ENCODE measurements at places on chromosomes 1 and 21.

DNA sequence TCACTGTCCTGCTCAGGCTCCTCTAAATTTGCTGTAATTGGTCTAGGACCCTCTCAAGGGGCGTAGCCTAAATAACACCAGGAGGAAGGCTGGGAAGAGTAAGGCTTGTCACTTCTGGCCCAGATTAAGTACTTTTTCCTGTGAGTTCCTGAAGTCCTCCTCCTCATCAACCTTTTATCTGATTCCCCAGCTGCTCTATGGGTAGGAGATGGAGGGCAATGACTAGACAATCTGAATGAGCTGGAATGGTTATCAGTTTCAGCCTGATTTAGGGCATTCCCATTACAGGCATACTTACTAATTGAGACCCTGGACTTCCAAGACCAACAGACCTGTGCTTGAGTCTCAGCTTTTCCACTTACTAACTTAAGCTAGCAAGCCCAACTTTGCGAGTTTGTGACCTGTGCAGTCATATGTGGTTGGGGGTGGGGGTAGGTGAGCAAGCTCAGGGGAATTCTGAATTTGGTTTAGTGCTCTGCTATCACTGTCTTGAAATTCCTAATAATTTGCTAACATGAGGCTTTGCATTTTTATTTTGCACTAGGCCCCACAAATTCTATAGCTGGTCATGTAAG is 18.0 kb upstream of the FGGY start:
- DNase-seq = no peak

- DNase-seq = no peak
Observed at GRCh38 chr1:56436912-56437417, 142.4 kb downstream of the PLPP3 start.

GRCh38 chr1:244435562-244436205 is 16.0 kb downstream of the ADSS2 start:
- no peak for DNase-seq

- DNase-seq = no peak
Observed at GRCh38 chr1:100543640-100544039, 5.7 kb downstream of the GPR88 start.

DNA sequence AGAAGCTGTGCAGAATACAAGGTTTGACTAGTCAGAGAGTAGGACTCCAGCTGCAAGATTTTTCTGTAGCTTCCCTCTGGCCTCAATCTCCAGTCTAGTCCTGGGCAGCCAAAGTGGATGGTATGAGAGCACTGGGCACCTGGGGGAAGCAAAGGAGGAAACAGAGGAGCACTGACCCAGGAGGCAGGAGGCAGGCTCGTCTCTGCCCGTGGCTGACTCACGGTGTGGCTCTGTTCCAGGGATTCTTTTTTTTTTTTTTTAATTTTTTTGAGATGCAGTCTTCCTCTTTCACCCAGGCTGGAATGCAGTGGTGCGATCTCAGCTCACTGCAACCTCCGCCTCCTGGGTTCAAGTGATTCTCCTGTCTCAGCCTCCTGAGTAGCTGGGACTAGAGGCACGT is 4.1 kb upstream of the NPPB start:
- no peak for DNase-seq

DNA sequence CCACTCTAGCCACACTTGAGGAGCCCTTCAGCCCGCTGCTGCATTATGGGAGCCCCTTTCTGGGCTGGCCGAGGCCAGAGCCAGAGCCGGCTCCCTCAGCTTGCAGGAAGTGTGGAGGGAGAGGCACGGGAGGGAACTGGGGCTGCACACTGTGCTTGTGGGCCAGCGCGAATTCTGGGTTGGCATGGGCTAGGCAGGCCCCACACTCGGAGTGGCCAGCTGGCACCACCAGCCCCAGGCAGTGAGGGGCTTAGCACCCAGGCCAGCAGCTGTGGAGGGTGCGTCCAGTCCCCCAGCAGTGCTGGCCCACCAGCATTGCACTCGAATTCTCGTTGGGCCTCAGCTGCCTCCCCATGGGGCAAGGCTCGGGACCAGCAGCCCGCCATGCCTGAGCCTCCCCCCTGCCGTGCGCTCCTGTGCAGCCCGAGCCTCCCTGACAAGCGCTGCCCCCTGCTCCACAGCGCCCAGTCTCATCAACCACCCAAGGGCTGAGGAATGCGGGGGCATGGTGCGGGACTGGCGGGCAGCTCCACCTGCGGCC is 785.9 kb upstream of the TPTE start:
- no peak for DNase-seq

DNA sequence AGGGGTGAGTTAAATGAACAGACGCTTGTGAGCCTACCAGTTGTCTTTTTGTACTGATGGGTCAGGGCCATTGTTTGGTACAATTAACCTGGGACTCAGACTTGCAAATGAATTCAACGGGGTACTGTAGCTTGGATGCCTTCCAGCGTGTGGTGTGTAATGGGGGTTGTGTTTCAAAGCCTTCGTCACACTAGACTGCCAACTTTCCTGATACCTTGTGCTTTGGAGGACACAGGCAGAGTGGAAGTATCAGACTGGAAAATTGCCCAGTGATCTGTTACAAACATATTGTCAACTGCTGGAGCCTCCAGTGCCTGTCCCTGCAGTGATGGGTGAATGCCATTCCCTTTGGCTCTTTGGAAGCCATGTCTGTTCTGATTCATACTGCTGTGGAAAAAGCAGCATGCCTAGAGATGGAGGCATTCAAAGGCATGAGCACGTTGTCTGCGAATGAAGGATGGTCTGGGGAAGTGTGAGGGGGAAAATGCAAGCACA is 384.5 kb downstream of the LMX1A start:
- no peak for DNase-seq

- DNase-seq = no peak
Observed at GRCh38 chr21:44752671-44753235, 41.4 kb upstream of the TSPEAR start.

- DNase-seq = no peak
Observed at GRCh38 chr1:74717626-74718025, 15.2 kb downstream of the CRYZ start.

- no peak for DNase-seq
Observed at GRCh38 chr1:10685808-10686403, 110.5 kb downstream of the CASZ1 start.

- DNase-seq = no peak
Observed at GRCh38 chr1:35577071-35577998, 4.2 kb downstream of the TFAP2E start.

DNA sequence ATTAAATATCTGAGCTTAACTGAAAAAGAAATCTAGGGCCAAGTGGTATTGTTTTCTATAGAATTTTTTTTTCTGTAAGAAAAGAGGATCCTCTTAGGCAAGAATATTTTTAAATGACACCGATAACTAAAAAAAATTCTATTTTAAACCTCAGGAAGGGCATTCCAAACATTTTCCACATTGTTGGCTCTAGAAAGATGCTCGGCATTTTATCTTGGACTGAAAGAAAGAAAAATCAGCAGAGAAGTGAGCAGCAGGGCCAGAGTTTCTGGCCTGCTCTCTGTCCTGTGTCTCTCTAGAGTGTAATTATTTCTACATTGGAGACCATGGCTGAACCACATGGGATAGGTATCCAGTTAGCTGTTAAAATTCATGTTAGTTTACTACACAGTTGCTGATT is 192.5 kb upstream of the GREM2 start:
- DNase-seq = no peak

- DNase-seq = no peak
Observed at GRCh38 chr21:42925114-42925926, at the start of gene ERVH48-1. Gene ERVH48-1, minus strand, starts transcription at chr21:42925630. Its CDS starts 6,624 bp downstream, at chr21:42919006.

DNA sequence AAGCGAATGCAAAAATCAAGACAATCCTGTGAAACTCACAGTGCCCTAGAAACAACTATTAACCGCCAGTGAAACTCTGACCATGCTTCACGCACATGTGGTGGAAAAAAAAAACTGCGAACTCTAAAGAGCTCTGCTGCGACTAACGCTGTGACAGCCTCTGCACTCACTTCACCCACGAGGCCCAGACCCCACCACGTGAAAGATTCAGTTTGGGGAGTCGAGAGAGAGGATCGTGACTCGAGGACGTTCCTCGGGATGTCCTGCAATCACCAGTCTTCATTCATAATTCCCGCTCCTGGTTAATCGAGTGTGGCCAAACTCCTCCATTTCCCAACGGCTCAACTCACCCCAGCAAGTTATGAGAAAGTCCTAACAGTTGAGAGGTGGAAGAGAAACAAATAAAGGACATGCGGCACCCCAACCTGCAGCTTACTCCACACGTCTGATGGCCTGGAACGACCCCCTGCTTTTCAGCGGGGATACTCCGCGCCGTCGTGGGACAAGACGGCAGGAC is 1.1 kb downstream of the SERBP1 start:
- DNase-seq = no peak

DNA sequence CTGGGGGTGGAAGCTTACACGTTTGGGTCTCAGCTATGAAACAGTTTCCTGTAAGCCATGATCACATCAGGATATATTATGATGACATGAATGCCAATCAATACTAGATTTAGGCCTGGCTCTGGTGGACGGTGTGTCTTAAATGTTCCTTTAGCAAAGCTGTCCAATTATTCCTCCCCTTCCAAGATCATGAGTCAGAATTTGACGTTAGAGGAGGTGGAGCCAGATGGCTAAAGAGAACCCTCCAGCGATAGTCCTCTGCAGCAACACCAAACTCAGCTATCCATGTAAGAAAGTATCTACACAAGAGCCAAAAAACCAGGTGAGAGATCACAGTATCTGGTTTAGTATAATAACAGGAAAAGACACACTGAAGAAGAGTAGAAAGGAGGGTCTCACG is 47.8 kb downstream of the PACC1 start:
- no peak for DNase-seq

- DNase-seq = no peak
Observed at GRCh38 chr21:26077521-26077920, 93.0 kb downstream of the APP start.

GRCh38 chr1:2283991-2284895 is 56.1 kb downstream of the SKI start:
- no peak for DNase-seq

DNA sequence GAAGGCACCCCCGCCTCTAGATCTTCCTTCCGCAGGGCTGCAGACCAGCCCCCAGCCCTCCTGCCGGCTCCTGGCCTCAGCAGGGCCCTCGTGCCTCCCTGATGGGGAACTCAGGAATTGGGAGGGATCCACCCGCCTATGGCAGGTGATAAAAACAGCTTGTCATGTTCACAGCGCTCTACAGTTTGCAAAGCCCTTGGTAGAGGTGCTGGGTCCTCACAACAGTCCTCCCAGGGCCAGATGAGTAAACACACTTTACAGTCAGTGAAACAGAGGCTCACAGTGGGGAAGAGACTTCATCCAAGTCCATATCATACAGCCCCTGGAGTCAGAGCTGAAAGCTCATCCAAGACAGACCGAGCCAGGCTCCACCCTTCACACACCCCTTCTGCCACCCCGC is 97.0 kb upstream of the IFFO2 start:
- no peak for DNase-seq

DNA sequence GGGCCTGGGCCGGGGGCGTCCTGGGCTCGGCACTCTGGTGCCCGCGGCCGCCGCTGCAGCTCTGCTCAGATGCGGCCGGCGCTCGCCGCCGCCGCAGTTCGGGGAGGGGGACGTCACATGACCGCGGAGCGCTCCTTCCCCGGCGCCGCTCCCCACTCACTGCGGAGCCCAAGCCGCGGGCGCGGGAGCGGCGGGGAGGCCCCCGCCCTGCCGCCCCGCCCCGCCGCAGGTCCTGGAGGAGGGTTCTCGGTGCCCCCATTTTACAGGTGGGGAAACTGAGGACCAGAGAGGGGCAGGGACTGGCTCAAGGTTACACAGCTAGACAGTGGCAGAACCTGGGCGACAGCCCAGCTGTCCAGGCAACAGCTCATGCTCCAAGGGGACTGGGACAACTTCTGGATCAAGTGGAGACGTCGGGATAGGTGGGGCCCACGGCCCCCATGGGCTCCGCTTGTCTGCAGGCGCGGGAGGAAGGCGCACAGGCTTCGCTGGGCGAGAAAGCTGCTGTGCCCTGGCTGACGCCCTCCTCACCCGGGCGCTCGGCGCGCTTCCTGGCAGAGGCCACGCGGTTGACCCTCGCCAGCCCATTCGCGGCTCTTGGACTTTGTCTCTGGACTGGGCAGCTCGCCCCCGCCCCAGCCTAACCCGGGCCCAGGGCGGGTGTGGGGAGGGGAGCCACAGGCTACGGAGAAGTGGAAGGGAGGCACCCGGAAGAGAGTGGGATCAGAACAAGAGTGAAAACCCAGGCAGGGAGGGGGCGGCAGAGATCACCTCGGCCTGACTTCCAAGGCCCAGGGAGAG is at the start of gene RAP1GAP:
RAP1GAP (minus strand) TSS at position 100 of the 801 bp plus-strand sequence. CDS start 49,325 bp downstream, outside the sequence.
- DNase-seq = no peak

- DNase-seq = no peak
Observed at GRCh38 chr1:225691861-225692516, 39.1 kb upstream of the ENAH start.

- no peak for DNase-seq
Observed at GRCh38 chr1:36643371-36644270, 160.9 kb upstream of the CSF3R start.

GRCh38 chr1:92095874-92096273 is 15.7 kb downstream of the BTBD8 start:
- DNase-seq = no peak

DNA sequence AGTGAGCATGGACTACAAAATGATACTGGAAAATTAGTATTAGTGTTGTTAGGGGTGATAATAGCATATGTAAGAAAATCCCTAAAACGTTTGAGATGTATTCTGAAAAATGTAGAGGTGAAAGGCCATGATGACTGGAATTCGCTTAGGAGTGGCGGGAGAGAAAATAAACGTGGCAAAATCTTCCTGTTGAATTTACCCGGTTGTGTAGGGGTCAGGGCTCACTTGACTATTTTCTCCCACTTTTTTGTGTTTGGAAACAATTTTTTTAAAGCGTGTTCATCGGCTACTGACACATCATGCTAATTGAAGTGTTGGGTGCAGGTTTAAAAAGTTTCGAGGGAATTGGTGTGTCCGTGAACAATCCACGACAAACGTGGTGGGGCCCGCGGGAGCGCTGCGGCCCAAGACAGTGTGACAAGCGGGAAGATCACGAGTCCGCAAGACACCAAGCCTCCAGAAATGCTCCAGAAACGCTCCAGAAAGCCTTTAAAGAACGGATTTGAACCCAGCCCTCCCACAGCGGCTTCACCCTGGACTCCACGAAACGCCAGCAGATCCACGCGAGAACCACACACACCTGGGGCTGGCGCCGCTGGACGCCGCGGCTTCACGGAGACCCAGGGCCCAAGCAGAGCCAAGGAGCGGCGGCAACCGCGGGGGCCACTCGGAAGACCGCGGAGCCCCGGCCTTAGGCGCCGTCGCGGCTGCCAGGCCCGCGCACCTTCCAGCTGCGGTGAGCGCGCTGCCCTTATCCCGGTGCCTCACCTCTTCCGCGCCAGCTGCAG is 573 bp downstream of the PSMG1 start:
- DNase-seq = no peak

DNA sequence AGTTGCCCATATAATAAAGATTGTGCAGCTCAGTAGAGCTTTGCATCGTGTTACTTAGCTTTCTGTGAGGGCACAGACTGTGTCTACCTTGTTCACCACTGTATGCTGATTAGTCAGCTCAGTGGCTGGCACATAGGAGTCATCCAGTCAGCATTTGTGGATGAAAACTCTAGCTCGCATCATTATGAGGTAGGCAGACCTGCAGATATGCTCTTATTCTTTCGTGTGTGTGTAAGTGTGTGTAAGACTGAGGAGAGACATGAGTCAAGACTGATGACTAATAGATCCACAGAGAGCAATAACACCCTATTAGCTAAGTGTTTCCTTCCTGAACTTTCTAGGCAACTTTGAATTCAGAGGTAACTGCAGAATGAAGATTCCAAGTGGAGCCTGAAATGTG is 17.1 kb downstream of the TTF2 start:
- DNase-seq = no peak

Data from NCI-H187 treated with DMSO at 0.1 percent for 48 hours (cell line).